Stimulated activated CD4-positive, alpha-beta T cell treated with anti-CD3 and anti-CD28 coated beads, Interleukin-2, amount 100 ng/mL, for 4 hours (primary cell): ENCODE measurements at places on chromosomes 4 and X.

- no peak for DNase-seq
Observed at GRCh38 chr4:20645236-20645635, 55.0 kb upstream of the PACRGL start.

- DNase-seq: no peak
Observed at GRCh38 chr4:173777421-173777820, 247.4 kb upstream of the HAND2 start.

DNA sequence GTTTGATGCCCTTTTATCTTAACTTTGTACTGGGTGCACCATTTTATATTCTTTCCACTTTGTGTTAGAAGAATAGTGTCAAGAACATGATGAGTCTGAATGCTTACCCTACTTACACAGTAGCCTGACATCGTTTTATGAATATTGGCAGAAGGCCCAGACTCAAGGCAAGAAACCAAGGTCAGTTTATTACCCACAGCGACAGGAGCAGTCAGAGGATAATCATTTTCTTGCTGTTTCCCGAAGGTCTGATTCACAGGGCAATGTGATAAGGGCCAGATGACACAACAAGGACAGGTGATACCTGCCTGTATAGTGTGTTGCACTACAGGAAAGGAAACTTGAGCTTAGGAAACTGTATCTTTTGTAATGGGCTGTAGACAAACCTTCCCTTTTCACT, 417.4 kb downstream of the SPOCK3 start:
- DNase-seq: no peak

- no peak for DNase-seq
Observed at GRCh38 chr4:58761563-58761962, 1651.4 kb upstream of the IGFBP7 start.

- no peak for DNase-seq
Observed at GRCh38 chrX:132819711-132820264, 138.6 kb downstream of the HS6ST2 start.

GRCh38 chrX:134369576-134369975, 90.4 kb upstream of the HPRT1 start:
- DNase-seq: no peak
